A673 (cell line): ENCODE measurements at places on chromosomes 5 and 9.

DNA sequence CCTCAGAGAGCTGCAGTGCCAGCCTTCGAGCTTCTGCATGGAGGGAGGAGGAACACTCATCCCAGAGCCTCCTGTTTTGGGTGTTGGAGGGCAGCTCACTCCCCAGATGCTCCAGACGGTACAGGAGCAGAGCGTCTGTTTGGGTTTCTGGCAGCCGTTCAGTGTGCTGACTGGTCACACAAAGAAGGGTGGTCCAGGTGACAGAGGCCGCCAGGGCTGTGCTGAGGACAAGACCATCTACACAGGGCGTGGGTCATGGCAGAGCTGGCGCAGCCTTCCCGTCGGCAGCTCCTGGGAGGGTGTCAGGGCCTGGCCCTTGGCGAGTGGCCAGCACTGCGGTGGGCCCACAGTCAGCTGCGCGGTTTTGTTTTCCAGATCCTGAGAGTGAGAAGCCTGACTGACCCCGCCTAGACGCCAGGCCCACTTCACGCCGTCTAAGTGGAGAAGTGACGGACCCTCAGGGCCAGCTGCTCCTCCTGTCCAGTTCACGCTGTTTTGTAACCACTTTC lies 131.4 kb upstream of the FAM120A start:
- no peaks in the 10 kb centered on the region for H3K36me3 ChIP-seq
- H3K27ac ChIP-seq: no peak overlapping the region
- no peaks in the 10 kb centered on the region for H3K27me3 ChIP-seq

- peaks cover 9% of the 10 kb centered on the region for H3K4me1 ChIP-seq
- no peak for DNase-seq
- no peaks in the 10 kb centered on the region for H3K27me3 ChIP-seq
- no peak overlapping the region for H3K4me3 ChIP-seq
- H3K27ac ChIP-seq: no peak overlapping the region
Observed at GRCh38 chr5:104247260-104247659, 684.7 kb upstream of the NUDT12 start.

DNA sequence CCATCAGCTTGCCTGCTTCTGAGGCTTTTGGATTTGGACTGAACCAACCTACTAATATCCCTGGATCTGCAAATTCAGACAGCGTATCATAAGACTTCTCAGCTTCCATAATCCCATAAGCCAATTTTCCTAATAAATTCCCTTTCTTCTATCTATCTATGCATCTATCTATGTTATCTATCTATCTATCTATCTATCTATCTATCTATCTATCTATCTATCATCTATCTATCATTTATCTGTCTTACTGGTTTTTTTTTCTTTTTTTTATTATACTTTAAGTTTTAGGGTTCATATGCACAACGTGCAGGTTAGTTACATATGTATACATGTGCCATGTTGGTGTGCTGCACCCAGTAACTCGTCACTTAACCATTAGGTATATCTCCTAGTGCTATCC lies 2045.4 kb upstream of the CDH6 start:
- no peaks in the 10 kb centered on the region for H3K36me3 ChIP-seq
- H3K4me3 ChIP-seq: no peak overlapping the region
- no peaks in the 10 kb centered on the region for H3K4me1 ChIP-seq
- no peak for DNase-seq

GRCh38 chr9:27671636-27672035 lies 98.4 kb upstream of the C9orf72 start:
- H3K27ac ChIP-seq: no peak overlapping the region
- no peaks in the 10 kb centered on the region for H3K36me3 ChIP-seq
- no peak overlapping the region for H3K4me3 ChIP-seq
- no peak for DNase-seq
- peaks cover 14% of the 10 kb centered on the region for H3K4me1 ChIP-seq

DNA sequence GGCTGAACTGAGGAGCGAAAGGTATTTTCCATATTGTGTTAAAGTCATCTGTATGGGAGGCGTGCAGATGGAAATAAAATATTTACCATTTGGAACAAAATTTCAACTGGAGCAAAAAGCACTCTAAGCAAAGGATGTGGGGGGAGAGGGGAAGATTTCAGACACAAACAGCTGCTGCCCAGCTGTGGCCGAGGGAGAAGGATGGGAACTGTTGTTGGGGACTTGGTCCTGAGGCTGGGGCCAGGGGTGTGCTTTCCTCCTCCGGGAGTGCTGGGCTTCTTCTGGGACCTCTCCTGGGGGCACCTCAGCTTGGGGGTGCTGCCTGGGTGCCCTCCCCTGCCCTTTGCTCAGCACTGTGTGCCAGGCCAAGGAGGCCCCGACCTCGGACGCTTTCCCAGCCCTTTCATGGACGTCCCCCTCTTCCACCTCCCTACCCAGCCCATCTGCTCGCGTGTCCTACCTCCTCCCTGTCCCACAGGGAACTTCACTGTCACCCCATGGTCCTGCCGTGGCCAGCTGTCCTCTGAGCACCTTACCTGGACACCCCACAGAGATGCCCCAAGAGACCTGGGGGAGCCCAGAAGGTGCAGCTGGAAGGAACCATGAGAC lies 101.9 kb upstream of the COL5A1 start:
- no peaks in the 10 kb centered on the region for H3K27me3 ChIP-seq
- peaks cover 4% of the 10 kb centered on the region for H3K4me1 ChIP-seq
- no peak for DNase-seq
- no peaks in the 10 kb centered on the region for H3K36me3 ChIP-seq
- no peak overlapping the region for H3K4me3 ChIP-seq
- no peak overlapping the region for H3K27ac ChIP-seq
